ENCODE measurements at places on chromosomes 4 and X. TPM values are rescaled to one million over a fixed set of nuclear protein-coding genes. Genes with fewer than 3 reads are reported as not detected.

The DCAF8L2 gene
- not detected for polyA plus RNA-seq

DNA sequence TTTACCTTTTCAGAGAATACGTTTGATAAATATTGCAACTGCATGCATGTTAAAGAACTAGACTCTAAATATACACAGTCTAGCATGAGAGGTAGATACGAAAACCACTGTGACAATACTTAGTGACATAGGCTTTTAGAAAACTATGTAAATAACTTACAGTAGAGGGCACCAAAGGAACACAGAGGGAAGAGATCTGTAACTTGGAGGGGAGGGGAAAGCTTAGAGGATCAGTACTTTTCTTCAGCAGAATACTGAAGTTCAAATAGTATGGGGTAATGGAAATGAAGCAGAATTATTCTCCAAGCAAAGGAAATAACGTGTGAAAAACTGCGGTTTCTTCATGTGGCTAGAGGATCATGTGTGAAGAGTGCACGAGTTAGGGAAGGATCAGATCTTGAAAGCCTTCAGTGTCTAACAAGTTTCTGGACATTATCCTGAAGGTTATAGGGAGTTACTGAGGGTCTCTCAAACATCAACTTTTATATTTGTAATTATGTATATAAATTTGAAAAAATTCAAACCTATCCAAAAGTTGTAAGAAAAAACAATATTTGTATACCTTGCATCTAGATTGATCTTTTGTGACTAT, 264.3 kb downstream of the NPFFR2 start:
- no peaks in the 10 kb centered on the region for H3K36me3 ChIP-seq
- no peak for DNase-seq
- no peaks in the 10 kb centered on the region for H3K27me3 ChIP-seq
- H3K4me3 ChIP-seq = no peak overlapping the region

The MAGEB10 gene
- polyA plus RNA-seq = not detected

DNA sequence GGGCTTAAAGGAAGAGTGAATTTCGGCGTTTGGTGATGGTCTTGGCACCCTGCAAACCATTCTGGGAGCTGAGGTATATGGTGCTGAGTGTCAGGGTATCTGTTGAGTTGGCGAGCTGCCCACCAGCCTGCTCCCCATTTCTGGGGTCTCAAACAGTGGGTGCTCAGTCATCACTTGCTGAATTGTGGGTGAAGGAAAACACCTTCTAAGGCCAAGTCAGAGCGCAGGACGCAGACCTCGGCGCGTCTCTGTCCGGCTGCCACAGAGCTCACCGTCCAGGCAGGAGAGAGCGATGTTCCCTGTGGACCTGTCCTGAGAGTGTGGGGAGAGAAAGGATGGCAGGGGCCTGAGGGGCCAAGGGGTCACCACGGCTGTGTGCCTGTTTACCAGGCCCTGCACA, 111.2 kb downstream of the SORCS2 start:
- no peak overlapping the region for H3K4me3 ChIP-seq
- H3K4me1 ChIP-seq = no peaks in the 10 kb centered on the region
- H3K27ac ChIP-seq = no peak overlapping the region
- no peaks in the 10 kb centered on the region for H3K27me3 ChIP-seq

DNA sequence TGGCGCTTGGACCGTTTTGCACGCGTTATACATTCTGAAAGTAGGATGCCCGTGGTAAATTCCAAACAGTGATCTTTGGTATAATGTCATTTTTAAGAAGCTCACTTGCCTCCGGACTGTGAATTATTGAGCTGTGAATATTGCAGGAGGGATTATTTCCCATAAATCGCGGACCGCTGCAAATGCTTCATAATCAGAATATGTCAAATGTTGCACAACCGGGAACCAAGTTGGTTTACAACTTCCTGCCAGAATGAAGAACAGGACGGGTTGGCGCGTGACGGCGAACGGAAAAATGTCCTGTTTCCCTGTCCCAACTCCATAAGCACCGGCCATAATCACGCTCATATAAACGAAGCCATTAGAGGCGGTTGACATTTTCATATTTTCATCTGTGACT, 67.6 kb downstream of the SHOX start:
- H3K4me1 ChIP-seq = no peaks in the 10 kb centered on the region
- no peak overlapping the region for H3K4me3 ChIP-seq
- H3K36me3 ChIP-seq = no peaks in the 10 kb centered on the region
- H3K27me3 ChIP-seq = no peaks in the 10 kb centered on the region
- no peak overlapping the region for H3K27ac ChIP-seq
- no peak for DNase-seq

- no peak for DNase-seq
- H3K27me3 ChIP-seq = no peaks in the 10 kb centered on the region
- H3K36me3 ChIP-seq = no peaks in the 10 kb centered on the region
- H3K4me1 ChIP-seq = no peaks in the 10 kb centered on the region
Observed at GRCh38 chr4:40170588-40170987, 26.2 kb upstream of the RHOH start.

The TMPRSS11F gene
- not detected for polyA plus RNA-seq

DNA sequence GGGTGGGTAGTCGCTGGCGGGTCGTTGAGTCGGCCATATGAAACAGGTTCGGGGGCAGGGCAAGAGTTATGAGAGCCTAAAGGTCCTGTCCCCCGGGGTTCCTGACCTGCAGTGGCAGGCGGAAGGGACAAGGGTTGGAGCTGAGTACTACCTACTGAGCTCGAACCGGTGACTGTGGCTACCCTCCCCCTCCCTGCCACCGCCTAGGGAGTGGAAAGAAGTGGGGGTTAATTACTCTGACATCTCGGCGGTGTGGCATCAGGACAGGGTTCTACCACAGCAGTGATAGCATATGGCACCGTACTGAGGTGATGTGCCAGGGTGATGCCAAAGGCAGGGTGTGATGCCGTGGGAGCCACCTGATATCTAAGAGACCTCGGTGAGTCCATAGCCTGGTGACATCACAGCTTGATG, 307 bp downstream of the ATG4A start:
- H3K27me3 ChIP-seq = no peaks in the 10 kb centered on the region
- H3K27ac ChIP-seq = no peak overlapping the region
- no peaks in the 10 kb centered on the region for H3K36me3 ChIP-seq
- peak overlapping the region; percentile 34 for H3K4me3 ChIP-seq

DNA sequence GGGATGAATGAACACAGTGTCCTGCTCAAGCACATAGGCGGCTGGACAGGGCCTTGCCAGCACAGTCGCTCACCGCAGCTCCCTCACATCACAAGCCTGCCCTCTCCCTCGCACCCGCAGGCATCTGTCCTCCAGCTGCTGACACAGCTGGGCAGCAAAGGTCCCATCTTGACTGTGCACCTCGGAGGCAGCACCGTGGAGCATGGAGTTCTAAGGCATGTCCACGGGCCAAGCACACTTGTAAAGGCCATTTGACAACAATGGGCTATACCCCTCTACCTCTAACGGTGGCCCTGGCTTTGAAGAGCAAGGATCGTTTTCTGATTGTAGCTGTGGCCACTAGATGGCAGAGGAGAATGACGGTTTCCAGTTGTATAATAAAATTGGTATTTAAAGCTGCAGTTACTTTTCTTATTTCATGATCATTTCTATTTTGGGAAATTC, 53.8 kb downstream of the APLN start:
- no peak for DNase-seq
- H3K27ac ChIP-seq = no peak overlapping the region
- no peaks in the 10 kb centered on the region for H3K4me1 ChIP-seq
- H3K36me3 ChIP-seq = no peaks in the 10 kb centered on the region

DNA sequence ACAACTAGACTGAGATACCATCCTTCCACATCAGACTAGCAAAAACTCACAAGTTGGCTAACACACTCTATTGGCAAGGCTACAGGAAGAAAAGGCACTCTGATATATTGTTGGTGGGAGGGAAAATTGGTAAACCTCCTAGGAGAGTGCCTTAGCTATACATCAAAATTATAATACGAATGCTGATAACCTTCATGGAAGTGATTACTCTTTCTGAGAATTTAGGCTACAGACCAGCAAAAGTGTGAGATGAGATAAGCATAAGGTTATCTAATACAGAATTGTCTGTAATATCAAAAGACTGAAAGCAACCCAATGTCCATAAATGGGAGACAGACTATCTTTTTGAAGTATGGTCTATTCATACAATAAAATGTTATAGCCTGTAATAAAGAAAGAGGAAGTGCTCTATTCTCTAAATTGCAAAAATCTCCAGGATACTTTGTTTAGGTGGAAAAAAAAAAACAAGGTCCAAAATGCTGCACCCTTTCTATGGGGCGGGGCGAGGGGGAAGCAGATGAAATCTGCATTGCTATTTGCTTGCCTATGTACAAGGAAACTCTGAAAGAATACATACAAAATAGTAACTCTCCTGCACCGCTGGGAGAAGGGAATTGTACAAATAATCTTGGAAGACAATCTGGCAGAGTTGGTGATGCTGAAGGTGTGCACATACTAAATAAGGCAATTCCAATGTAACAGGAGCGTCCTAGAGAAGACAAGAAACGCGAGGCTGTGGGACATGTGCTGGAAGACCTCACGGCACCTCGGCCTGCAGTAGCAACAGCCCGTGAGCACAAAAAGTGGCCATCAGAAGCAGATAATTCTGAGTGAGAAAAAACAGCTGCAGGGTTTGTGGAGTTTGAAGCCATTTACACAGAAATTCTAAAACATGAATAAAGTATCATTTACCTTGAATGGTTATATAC, 109.7 kb downstream of the AFAP1 start:
- no peak for DNase-seq
- no peak overlapping the region for H3K4me3 ChIP-seq
- no peaks in the 10 kb centered on the region for H3K36me3 ChIP-seq
- H3K27me3 ChIP-seq = no peaks in the 10 kb centered on the region

DNA sequence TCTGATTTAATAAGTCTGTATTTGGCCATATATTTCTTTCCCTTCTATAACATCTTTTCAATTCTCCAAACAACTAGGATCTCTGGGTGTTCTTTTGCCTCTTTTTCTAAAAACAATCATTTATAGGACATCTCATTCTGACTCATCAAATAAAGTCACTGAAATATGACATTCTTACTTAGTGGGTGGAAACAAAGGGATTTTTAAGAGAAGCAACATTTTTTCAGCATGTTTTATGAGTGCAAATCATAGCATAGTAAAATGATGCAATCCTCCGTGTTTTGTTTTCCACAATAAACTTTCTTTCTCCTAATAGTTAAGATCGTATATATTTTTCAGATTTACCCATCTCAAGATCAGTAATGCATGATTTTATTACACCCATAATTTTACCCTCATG, 179.8 kb downstream of the SPCS3 start:
- DNase-seq = no peak
- H3K27ac ChIP-seq = no peak overlapping the region
- no peaks in the 10 kb centered on the region for H3K27me3 ChIP-seq

The ADGRL3 gene
- polyA plus RNA-seq = 14.8 TPM

The EXOC1 gene
- polyA plus RNA-seq = 25.2 TPM

The CLIC2 gene
- polyA plus RNA-seq = 3.5 TPM

The SPATA4 gene
- polyA plus RNA-seq = not detected

- DNase-seq = no peak
- H3K4me3 ChIP-seq = no peak overlapping the region
- no peaks in the 10 kb centered on the region for H3K27me3 ChIP-seq
- peaks cover 9% of the 10 kb centered on the region for H3K4me1 ChIP-seq
- peaks cover 2% of the 10 kb centered on the region for H3K36me3 ChIP-seq
- H3K27ac ChIP-seq = peak overlapping the region; percentile 61
Observed at GRCh38 chr4:76199664-76200211, 13.9 kb downstream of the SCARB2 start.

DNA sequence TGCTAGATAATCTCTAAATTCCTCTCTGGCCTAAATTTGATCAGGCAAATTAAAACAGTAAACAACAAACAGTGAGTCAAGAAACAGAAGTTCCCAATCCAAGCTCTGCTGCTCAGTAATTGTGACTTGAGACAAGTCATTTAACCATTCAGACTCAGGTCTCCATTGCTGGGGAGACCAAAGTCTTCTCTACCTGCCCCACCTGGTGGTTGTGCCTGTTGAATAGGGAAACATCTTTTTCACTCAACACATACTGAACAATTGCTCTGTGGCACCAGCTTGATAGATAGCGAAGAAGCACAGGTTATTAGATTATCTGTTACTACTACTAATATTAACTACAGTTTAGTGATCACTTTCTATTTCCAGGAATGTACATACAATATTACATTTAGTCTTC, 112.1 kb upstream of the EOLA2 start:
- no peak overlapping the region for H3K27ac ChIP-seq
- H3K4me1 ChIP-seq = no peaks in the 10 kb centered on the region
- no peaks in the 10 kb centered on the region for H3K27me3 ChIP-seq

The DCAF4L1 gene
- 0.25 TPM for polyA plus RNA-seq

DNA sequence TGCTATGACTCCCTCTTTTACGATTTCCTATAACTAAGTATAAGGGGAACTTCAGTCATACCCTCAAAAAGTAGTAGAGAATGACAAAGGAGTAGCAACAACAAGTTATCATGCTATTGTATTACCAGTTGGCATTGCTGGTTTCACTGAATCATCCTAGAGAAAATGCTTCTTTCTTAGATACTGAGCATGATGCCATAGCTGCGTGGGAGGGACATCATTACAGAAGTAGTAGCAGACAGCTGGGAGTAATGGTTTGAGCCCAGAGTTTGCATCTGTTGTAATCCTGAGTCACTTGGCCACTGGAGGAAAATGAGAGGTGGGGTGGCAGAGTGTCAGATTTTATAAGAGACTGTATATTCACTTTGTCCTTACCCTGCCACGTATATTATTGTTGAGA, 38.6 kb downstream of the MTMR1 start:
- peaks cover 6% of the 10 kb centered on the region for H3K36me3 ChIP-seq
- H3K27ac ChIP-seq = no peak overlapping the region
- no peaks in the 10 kb centered on the region for H3K4me1 ChIP-seq
- DNase-seq = no peak
- H3K4me3 ChIP-seq = no peak overlapping the region

Measured in aorta (tissue), 5 donors.